Fibroblast of villous mesenchyme (primary cell): ENCODE measurements at places on chromosomes 7 and 10. TPM values are rescaled to one million over a fixed set of nuclear protein-coding genes. Genes with fewer than 3 reads are reported as not detected.

Gene TEX36
- not detected in 2 replicates for total RNA-seq

Gene NACAD
- total RNA-seq = 2.6 and 3.9 TPM in 2 replicates

DNA sequence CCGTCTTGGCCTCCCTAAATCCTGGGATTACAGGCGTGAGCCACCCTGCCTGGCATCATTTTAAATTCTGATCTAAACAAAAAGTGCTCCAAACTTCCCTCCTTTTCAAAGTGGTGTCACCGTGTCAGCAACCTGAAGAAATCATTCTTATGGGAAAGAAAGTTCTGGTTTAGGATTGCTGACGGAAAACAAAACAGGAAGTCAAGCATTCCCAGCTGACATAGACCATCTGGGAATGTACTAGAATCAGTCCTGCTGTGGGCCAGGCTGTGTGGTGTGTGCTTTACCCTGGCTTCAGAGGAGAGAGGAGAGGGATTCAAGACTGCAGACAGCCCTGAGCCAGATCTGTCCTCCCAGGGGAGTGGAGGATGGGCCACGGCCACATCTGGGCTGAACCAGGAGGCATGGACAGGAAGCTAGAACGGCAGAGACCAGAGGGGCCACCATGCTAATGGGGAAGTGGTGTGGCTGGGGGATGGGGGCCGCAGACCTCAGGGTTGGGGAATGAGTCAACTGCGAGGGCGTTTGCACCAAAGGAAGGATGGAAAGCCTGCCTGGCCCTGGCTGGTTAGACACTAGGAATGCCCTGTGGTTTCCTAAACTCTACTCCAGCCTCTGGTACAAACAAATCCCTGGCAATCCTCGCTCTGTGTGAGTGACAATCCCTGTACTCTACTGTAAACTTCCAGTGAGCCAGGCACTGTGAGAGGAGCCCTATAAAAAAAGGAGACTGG lies 16.7 kb upstream of the CLIP2 start:
- peak; percentile 99 for DNase-seq

Gene EGR2
- total RNA-seq = 1.7 and 1.9 TPM in 2 replicates

DNA sequence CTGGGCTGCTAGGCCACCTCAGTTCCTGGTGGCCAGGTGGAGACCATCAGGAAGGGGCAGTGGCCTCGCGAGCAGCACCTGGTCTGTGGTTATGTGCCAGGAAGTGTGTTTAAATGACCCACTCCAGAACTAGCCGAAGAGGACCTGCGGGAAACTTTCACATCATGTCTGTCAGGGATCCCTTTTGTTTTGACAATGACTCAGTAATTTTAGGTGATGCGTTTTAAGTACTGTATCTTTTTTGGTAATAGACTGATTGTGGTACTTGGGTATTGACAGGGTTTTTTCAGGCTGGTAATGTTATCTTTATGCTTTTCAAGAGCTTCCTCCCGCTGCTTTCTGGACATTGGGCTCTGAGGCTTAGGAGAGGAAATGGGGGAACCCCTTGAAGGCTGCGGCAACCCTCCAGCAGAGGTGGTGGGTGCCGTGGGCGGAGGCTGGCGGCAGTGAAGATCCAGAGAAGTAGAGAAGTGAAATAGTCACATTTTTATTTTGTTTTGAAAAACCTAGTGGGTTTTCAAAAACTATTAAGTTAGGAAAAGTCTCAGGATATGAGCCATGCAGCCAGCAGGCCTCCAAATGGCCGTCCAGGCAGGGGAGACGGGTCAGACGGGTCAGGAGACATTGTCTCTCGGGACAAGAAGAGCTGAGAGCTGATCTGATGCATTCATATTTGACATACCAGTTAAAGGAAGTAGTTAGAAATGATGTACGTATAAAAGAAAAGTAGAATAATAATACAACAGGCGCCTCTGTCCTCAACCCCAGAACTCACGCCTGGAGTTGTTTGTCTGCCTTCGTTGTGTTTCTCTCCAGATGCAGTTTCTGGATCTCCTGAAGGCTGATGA lies 27.7 kb downstream of the PPP2R2D start:
- DNase-seq = peak; percentile 30

Gene PKD2L1
- not detected in 2 replicates for total RNA-seq

DNA sequence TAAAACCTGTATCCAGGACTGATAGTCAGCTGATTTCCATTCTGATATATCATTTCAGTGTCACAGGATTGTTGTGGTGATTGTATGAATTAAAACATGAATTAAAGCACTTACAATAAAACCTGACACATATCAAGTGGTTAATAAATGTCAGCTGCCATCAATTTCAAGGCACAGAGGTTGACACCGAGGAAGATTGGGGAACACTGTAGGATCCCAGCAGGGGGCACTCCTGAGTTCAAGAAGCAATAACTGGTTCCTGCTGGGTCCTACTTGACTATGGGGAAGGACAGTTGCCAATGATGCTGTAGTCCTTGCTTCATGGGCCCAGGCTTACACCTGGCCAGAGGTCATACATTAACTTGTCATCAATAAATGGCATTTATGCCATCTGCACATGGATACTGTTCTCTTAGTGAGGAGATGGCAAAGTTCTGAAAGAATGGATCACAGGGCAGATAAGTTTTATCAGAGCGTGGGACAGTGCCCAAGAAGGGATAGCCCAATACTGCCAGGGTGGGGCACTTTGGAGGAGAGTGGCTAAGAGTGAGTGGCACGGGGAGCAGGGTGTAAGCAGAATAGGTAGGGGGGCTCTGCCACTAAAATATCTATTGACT lies 24.1 kb downstream of the FZD1 start:
- DNase-seq = no peak

DNA sequence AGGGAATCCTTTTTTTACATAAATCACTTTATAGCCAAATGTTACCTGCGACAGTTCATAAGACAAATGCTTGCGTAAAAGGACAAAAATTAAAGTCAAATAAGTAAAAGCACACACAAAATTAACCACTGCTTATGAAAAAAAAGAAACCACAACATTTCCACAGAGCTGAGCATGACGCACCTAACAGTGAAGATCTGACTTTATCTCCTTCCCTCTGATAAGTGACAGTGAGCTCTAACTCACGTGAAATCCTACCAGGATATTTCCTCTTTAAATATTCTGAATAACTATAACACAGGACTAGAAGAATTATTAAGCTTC lies 225.5 kb downstream of the SFMBT2 start:
- DNase-seq = no peak

Gene KLF14
- total RNA-seq = under 0.01 TPM in 2 replicates

- DNase-seq = no peak
Measured at GRCh38 chr7:123260428-123260960, 60.7 kb upstream of the SLC13A1 start.

- no peak for DNase-seq
Measured at GRCh38 chr10:124600051-124600880, 138.6 kb downstream of the LHPP start.

DNA sequence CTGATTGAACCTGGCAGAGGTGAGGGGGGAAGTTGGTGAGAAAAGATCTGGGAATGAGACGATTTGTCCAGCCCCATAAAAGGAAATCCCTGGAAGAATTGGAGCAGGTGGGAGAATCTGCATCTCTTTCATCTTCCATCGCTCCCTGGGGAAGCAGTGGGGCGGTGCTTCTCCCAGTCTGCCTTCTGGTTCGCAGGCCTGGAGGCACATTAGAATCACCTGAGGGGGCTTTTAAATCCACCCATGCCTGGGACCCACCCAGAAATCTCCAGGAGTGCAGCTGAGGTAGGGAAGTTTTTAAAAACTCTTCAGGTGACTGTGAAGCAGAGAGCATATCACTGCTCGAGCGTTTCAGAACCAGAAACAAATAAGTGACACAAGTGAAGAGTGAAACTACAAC lies 26.7 kb upstream of the SYPL1 start:
- DNase-seq = no peak

GRCh38 chr7:78953726-78954363 lies 499.6 kb downstream of the MAGI2 start:
- peak; percentile 1 for DNase-seq

Gene RPEL1
- total RNA-seq = 0.32 and 0.43 TPM in 2 replicates

Gene CFAP43
- total RNA-seq = under 0.01 TPM in 1 of 2 replicates, not detected in the other

GRCh38 chr7:148241700-148242293 lies 348.8 kb upstream of the C7orf33 start:
- DNase-seq = no peak

Gene TUBAL3
- not detected in 2 replicates for total RNA-seq

Gene XRCC2
- total RNA-seq = 2.6 and 3.5 TPM in 2 replicates

Gene TMEM225B
- total RNA-seq = 0.43 and 1.6 TPM in 2 replicates

GRCh38 chr7:76122516-76123239 lies 74.8 kb downstream of the MDH2 start:
- DNase-seq = peak; percentile 35

Gene ITGB8
- total RNA-seq = 6.4 and 13.0 TPM in 2 replicates

- DNase-seq = peak; percentile 73
Measured at GRCh38 chr7:32059289-32060011, 10.8 kb downstream of the PDE1C start.
